ENCODE measurements at places on chromosomes 2 and 18.

- no peak for DNase-seq
Measured at GRCh38 chr18:62781262-62781661, 65.9 kb downstream of the PHLPP1 start.

- no peak for DNase-seq
Measured at GRCh38 chr18:3982541-3982940, 472.6 kb downstream of the DLGAP1 start.

GRCh38 chr2:126976721-126977328 is 78.1 kb downstream of the TEX51 start:
- no peak for DNase-seq

DNA sequence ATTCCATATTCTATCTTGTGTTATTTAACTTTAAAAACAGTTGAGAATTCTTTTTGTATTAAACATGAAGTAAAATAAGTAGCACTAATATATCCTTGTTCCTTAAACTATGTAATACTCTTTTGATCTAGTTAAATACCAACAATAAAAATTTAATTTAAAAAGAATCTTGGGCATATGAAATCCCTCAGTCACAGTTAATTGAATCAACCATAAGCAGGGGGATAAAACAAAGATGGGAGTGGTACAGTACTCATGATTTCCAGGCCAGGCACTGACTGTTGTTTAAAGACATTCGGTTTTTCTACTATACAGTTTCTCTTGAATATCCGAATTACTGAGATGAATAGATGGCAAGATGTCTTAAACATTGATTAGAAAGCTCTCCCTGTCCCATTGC is 99.5 kb downstream of the TAF4B start:
- DNase-seq = no peak
